ENCODE measurements at places on chromosomes 5 and 9.

DNA sequence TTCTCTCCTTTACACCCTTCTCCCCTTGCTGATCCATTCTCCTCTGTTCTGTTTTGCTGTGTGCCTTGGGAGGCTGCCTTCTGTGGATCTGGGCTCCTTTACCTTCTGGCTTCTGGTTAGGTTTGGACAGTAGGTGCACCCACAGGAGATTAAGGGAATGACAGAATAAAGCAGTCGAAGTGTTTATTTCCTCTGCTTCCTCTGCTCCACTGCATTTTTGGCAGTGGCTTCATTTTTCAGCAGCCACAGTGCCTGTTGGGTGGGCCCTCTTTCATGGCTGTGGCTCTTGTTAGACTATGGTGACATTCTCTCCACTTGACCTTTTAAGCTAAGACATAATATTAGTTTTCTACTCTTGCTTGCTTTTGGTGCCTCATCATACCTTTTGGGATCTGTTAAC lies 144.1 kb downstream of the CCDC171 start:
- no peaks in the 10 kb centered on the region for H3K36me3 ChIP-seq
- no peak overlapping the region for H3K4me3 ChIP-seq
- H3K27ac ChIP-seq, result no peak overlapping the region
- DNase-seq, result no peak
- H3K27me3 ChIP-seq, result no peaks in the 10 kb centered on the region

- H3K4me3 ChIP-seq, result no peak overlapping the region
- DNase-seq, result no peak
- no peak overlapping the region for H3K27ac ChIP-seq
These were observed 104.7 kb upstream of the IRX2 start for GRCh38 chr5:2856206-2856605.

DNA sequence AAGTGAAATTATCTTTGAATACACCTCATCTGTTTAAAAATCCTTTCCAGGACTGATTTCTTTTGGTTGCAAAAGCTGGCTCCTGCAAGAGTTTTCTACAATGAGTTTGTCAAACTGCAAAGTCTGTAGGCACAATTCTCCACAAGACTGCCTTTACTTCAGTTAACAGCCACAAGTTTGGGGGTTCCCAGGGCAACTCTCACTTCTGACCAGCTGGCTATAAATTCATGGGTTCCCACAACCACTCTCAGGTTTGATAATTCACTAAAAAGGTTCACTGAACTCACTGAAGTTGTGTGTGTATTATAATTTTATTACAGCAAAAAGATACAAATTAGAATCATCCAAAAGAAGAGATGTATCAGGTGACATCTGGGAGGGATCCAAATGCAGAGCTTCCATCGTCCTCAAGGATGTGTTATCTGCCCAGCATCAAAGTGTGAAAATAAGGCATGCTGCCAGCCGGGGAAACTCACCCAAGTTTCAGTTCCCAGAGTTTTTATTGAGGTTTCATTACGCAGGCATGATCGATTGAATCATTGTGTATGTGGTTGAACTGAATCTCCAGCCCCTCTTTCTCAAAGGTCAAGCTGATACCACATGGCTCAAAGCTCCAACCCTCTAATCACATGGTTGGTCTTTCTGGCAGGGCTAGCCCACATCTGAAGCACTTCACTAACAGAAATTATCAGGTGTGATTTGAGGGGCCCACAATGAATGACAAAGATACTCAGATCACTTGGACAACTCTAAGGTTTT lies 19.0 kb upstream of the PSIP1 start:
- H3K36me3 ChIP-seq, result no peaks in the 10 kb centered on the region
- no peaks in the 10 kb centered on the region for H3K27me3 ChIP-seq
- H3K4me3 ChIP-seq, result no peak overlapping the region
- H3K27ac ChIP-seq, result no peak overlapping the region

DNA sequence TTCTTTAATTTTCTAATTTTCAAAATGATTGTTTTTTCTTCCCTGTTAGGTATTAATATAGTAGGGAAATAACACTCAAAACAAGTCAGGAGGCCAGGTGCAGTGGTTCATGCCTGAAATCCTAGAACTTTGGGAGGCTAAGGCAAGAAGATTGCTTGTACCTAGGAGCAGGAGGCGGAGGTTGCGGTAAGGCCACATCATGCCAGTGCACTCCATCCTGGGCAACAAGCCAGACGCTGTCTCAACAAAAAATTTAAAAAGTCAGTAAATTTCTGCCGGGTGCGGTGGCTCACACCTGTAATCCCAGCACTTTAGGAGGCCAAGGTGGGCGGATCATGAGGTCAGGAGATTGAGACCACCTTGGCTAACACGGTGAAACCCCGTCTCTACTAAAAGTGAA lies 10.2 kb upstream of the CDK7 start:
- H3K36me3 ChIP-seq, result peaks cover 31% of the 10 kb centered on the region
- no peak overlapping the region for H3K27ac ChIP-seq
- H3K4me3 ChIP-seq, result no peak overlapping the region
- DNase-seq, result no peak

- no peaks in the 10 kb centered on the region for H3K36me3 ChIP-seq
- H3K4me3 ChIP-seq, result no peak overlapping the region
- no peak for DNase-seq
- no peaks in the 10 kb centered on the region for H3K27me3 ChIP-seq
- no peak overlapping the region for H3K27ac ChIP-seq
These were observed 67.9 kb upstream of the LPAR1 start for GRCh38 chr9:111106202-111106601.

DNA sequence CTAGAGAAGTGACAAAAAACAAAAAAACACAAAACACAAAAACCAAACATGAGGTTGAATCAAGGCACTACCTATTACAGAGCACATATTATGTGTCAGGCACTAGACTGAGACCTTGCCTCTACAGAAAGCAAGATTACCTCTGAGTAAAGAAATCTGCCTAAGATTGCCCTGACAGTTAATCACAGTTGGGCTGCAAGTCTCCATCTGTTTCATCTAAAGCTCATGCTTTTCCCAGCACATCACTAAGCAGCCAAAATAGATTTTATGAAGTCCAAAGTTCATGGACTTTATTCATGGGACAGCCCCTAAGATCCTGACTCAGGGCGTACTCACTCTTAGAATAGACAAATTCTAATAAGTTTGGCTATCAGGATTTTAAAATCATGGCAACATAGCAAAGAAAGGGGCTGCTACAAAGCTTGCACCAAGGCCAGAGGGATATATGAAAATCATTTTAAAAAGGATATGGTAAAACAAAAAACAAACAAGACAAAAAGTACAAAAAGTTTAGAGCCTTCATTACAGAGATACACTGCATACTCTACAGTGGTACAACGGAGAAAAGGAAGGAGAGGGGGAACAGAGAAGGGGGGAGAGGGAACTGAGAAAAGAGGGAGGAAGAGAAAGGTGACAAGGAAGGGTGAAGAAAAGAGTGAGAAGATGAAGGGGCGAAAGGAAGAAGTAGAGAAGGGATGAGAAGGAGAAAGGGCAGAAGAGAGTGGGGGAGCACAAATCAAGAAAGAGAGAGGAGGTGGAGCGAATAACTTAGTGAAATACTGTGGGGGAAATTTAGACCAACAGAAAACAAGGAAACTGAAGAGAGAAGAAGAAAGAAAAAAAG lies 58.2 kb downstream of the RICTOR start:
- no peaks in the 10 kb centered on the region for H3K27me3 ChIP-seq
- peaks cover 27% of the 10 kb centered on the region for H3K36me3 ChIP-seq
- no peak overlapping the region for H3K4me3 ChIP-seq
- no peak for DNase-seq
- peaks cover 6% of the 10 kb centered on the region for H3K4me1 ChIP-seq

GRCh38 chr5:138955671-138956295 lies 80.6 kb upstream of the LRRTM2 start:
- no peaks in the 10 kb centered on the region for H3K27me3 ChIP-seq
- no peak for DNase-seq
- no peak overlapping the region for H3K27ac ChIP-seq
- peaks cover 45% of the 10 kb centered on the region for H3K4me1 ChIP-seq
- H3K4me3 ChIP-seq, result no peak overlapping the region

DNA sequence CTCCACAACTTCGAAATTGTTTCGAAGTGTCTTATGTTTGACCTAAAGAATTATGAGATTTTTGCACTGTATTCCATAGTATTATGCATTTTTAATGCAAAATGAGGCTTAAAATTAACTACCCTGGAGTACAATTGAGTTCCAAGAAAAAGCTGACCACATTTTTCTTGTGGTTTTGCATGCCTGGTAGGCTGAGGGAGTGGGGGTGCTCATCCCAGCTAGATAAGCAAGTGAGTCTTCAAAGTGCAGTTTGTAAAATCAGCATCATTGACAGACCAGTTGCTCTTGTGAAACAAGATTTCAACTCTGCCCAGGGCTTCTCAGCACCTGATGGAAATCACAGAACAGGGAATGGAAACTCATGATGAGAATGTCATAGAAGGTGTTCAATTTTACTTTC lies 17.0 kb upstream of the NDUFS4 start:
- no peak overlapping the region for H3K27ac ChIP-seq
- no peaks in the 10 kb centered on the region for H3K4me1 ChIP-seq
- H3K27me3 ChIP-seq, result no peaks in the 10 kb centered on the region
- H3K4me3 ChIP-seq, result no peak overlapping the region
- no peak for DNase-seq

GRCh38 chr9:99748676-99749075 lies 73.0 kb upstream of the NR4A3 start:
- no peaks in the 10 kb centered on the region for H3K27me3 ChIP-seq
- DNase-seq, result no peak
- H3K4me3 ChIP-seq, result no peak overlapping the region
- H3K36me3 ChIP-seq, result no peaks in the 10 kb centered on the region

- no peaks in the 10 kb centered on the region for H3K36me3 ChIP-seq
- no peak overlapping the region for H3K27ac ChIP-seq
- H3K4me3 ChIP-seq, result no peak overlapping the region
- DNase-seq, result no peak
These were observed 51.3 kb upstream of the SUB1 start for GRCh38 chr5:32534041-32534440.

- H3K36me3 ChIP-seq, result no peaks in the 10 kb centered on the region
- no peak for DNase-seq
- H3K4me3 ChIP-seq, result no peak overlapping the region
- H3K4me1 ChIP-seq, result peaks cover 3% of the 10 kb centered on the region
These were observed 701.0 kb downstream of the SEMA5A start for GRCh38 chr5:8844847-8845246.

DNA sequence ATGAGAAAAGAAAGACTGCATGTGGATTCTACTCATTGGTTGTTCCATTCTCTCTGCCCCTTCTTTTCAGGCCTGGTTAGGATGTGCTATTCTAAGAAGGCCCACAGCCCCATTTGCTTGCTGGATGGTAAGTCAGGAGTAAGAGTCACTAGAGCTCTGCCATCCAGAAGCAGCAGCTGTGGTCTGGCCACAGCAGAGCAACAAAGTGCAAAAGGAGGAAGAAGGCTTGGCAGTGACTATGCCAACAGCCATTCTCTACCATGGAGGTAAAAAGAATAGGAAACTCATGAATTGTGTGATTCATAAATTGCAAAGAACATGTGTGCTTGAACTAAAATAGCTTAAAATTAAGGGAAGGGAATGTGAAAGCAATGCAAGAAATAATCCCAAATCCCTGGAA lies 20.9 kb downstream of the KLHL3 start:
- no peaks in the 10 kb centered on the region for H3K27me3 ChIP-seq
- no peak for DNase-seq
- H3K36me3 ChIP-seq, result no peaks in the 10 kb centered on the region
- H3K4me1 ChIP-seq, result no peaks in the 10 kb centered on the region

- H3K4me1 ChIP-seq, result peaks cover 7% of the 10 kb centered on the region
- no peak for DNase-seq
- no peak overlapping the region for H3K4me3 ChIP-seq
- H3K27me3 ChIP-seq, result no peaks in the 10 kb centered on the region
These were observed 212.9 kb downstream of the ARRDC3 start for GRCh38 chr5:91170266-91170665.

GRCh38 chr5:126053630-126054029 lies 369.6 kb upstream of the GRAMD2B start:
- no peaks in the 10 kb centered on the region for H3K27me3 ChIP-seq
- no peak overlapping the region for H3K27ac ChIP-seq
- H3K4me1 ChIP-seq, result no peaks in the 10 kb centered on the region
- H3K4me3 ChIP-seq, result no peak overlapping the region
- no peak for DNase-seq
- H3K36me3 ChIP-seq, result no peaks in the 10 kb centered on the region

DNA sequence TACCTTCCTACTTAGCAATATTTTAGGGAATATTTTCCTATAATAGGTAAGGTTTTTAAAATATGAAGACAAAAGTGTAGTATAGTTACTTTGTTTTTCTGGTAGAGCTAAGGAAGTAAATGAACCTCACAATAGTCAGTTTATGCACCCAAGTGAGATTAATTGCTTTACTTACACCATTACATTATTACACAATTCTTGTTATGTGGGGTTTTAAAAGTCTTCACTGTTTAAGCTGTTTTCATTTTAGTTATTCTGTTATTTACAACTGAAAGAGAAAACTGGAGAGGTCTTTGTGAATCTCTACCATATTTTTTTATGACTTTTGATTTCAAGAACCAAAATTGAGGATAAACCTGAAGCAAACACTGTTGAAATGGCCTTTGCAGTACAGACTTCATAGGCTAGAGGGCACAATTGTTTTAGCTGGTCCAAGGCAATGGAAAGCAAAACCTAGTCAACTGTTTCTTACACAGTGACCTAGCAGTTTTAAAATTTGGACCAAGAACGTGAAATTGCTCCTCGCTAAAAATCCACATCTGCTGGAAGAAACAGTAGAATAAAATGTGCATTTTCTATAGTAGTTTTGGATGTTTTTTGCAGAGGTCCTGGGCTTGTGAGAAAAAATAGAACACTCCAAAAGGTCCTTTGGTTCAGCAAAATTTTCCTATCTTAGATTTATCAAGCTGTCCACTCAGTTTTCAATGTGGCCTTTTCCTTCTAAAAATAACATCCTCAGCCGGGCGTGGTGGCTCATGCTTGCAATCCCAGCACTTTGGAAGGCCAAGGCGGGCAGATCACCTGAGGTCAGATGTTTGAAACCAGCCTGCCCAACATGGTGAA lies 66.4 kb upstream of the FER start:
- no peak for DNase-seq
- H3K36me3 ChIP-seq, result no peaks in the 10 kb centered on the region
- H3K27ac ChIP-seq, result no peak overlapping the region
- H3K27me3 ChIP-seq, result no peaks in the 10 kb centered on the region
- H3K4me1 ChIP-seq, result no peaks in the 10 kb centered on the region

GRCh38 chr5:171961117-171961516 lies 45.3 kb downstream of the FBXW11 start:
- no peak for DNase-seq
- no peaks in the 10 kb centered on the region for H3K27me3 ChIP-seq
- H3K27ac ChIP-seq, result no peak overlapping the region
- H3K36me3 ChIP-seq, result no peaks in the 10 kb centered on the region
- no peak overlapping the region for H3K4me3 ChIP-seq
- peaks cover 42% of the 10 kb centered on the region for H3K4me1 ChIP-seq

Measured in suprapubic skin (tissue), 4 donors.